Activated CD4-positive, alpha-beta memory T cell treated with anti-CD3 and anti-CD28 coated beads for 36 hours (primary cell): ENCODE measurements at places on chromosomes 3 and 15. TPM values are rescaled to one million over a fixed set of nuclear protein-coding genes. Genes with fewer than 3 reads are reported as not detected.

The GRAMD2A gene
- not detected for total RNA-seq

The CRABP1 gene
- total RNA-seq = not detected

The NPAP1 gene
- not detected for total RNA-seq

The GP5 gene
- 0.31 TPM for total RNA-seq

The SPRED1 gene
- total RNA-seq = 0.92 TPM

The ANKUB1 gene
- not detected for total RNA-seq
